ENCODE measurements at places on chromosomes 16 and 17.

GRCh38 chr16:2054543-2055245 is 6.9 kb downstream of the TSC2 start:
- DNase-seq: no peak

GRCh38 chr17:3903881-3904290 is 11.0 kb upstream of the CAMKK1 start:
- DNase-seq: no peak

- DNase-seq: peak; percentile 78
Observed at GRCh38 chr17:35244341-35245195, 1.7 kb downstream of the SLFN5 start.

DNA sequence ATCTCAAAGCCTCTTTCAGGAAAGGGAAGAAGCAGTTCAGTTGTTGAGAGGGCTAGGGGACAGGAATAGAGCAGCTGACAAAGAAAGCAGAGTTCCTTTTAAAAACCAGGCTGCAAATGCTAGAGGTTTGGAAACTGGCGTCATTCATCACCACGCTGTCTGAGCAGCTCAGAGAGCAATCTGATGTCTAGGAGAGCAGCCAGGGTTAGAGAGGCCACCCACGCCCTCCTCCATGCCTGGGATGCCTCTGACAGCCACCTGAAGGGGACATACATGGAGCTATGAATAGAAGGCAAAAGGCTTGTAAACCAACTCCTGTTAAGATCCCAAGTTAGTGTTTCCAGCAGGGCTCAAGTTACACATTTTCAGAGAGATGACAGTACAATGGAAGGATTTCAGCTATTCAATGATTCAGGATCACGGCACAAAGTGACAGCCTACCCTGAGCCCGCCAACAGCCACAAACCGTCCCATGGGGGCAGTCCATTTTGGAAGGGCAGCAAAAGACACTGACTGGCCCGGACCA is 12.4 kb downstream of the RAB5C start:
- DNase-seq: no peak

- DNase-seq: no peak
Observed at GRCh38 chr17:81909966-81910839, 996 bp downstream of the PCYT2 start.

DNA sequence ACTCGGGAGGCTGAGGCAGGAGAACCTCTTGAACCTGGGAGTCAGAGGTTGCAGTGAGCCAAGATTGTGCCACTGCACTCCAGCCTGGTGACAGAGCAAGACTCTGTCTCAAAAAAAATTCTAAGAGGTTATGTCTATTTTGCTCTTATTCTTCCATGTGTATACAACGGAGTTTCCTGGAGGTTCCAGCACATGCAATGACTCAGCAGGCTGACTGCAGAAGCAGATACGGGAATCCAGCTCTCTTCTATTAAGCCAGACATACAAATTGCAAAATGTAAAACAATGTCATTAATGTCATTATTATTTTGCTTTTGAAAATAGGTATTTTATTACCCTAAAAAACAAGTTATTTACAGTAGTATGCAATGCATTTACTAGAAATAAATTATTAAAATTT is 18.4 kb downstream of the MIEF2 start:
- no peak for DNase-seq

DNA sequence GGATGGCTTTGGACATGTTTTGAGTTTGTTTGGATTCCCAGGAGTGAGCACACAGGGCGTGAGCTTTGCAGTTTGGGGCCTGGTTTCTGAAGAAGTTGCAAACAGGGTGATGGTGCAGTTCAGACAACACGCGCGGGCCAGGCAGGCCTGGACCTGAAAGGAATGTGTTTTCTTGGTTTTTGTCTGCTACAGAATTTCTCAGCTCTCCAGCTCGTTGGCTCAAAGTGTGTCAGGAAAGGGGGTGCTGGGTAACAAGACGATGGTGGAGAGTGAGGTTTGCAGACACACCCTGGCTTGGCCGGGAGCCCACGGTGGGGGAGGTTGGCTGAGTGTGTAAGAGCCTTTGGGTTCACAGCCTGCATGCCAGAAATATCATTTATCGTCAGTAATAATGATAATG is 82.3 kb downstream of the CMIP start:
- DNase-seq: no peak

- DNase-seq: no peak
Observed at GRCh38 chr17:57228911-57229310, 27.4 kb upstream of the MSI2 start.

- DNase-seq: no peak
Observed at GRCh38 chr17:31843070-31843745, 15.8 kb downstream of the COPRS start.

- DNase-seq: no peak
Observed at GRCh38 chr16:59180083-59180476, 446.0 kb upstream of the GOT2 start.

DNA sequence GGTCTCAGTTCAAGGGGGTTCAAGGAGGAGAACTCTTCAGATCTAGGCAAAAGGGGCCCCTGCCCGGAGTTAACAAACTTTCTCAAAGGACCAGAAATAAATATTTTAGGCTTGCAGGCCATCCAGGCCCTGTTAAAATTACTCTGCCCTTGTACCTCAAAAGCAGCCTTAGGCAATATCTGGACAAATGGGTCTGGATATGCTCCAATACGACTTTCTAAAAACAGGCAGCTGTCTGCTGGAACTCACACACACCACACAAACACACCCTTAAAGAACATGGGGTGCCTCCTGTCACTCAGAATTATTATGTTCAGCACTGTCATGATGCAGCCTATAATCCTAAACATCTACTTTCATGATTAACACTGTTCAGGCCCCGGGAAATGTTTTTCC is 75.5 kb downstream of the TMEM132E start:
- no peak for DNase-seq

GRCh38 chr17:29972277-29972676 is 30.8 kb downstream of the EFCAB5 start:
- no peak for DNase-seq

DNA sequence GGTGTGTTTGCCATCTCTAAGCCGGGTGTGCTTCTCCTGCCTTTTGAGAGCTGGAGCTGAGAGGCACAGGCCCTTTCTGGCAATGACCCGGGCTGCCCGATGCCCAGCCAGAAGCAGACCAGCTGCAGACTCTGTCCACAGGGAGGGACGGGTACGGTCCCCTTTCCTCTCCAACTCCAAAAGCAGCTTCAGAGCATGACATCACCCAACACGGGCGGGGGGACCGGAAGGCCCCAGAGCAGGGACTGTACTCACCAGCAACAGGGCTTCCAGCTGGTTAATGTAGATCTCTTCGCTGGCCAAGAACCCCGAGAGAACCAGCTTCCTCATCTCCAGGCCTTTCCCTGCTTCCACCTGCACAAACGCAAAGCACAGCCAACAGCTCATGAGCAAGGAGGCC is 79.4 kb downstream of the ABR start:
- DNase-seq: no peak

DNA sequence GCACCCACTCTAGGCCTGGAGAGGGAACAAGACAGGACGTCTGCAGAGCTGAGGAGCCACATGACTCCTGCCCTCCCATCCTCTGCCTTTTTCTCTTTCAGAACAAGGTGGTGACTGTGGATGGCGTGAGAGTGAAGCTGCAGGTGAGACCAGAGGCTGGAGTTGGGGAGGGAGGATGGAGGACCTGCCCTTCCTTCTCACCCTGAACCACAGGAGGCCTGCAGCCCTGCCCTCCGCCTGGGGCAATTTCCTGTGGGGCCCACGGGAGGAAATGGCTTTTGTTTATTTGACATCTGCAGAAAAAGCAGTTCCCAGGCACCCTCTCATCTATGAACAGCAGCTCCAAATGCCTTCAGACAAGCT is 5.1 kb downstream of the RAB37 start:
- peak; percentile 32 for DNase-seq

GRCh38 chr17:70527364-70527888 is 358.1 kb downstream of the KCNJ2 start:
- DNase-seq: no peak

Data from CD4-positive, alpha-beta T cell (primary cell).